Stimulated activated CD4-positive, alpha-beta T cell treated with anti-CD3 and anti-CD28 coated beads, Interleukin-1b, Interleukin-23, amount 100 ng/mL, for 1 hour (primary cell): ENCODE measurements at places on chromosomes 3 and 15.

GRCh38 chr3:179860275-179861107 lies 176.2 kb downstream of the PEX5L start:
- no peak for DNase-seq

- no peak for DNase-seq
Observed at GRCh38 chr3:60810881-60811280, 440.4 kb downstream of the FHIT start.

- DNase-seq = no peak
Observed at GRCh38 chr3:99678896-99679295, 40.5 kb downstream of the COL8A1 start.

DNA sequence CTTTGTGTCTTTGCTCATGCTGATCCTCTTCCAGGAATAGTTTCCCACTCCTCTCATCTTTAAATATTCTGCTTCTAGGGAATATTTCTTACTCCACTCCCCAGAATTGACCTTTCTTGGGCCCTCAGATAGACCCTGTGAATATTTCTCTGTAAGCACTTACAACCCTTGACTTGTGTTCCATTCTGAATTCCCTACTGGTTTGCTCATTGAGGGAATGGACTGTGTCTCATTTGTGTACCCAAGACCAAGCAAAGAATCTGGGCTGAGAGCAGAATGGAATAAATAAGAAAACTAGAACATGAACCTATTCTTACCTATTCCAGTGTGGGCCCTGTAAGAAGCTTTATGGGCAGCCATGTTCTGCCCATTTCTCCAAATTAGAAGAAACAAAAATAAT lies 72.7 kb upstream of the TSPAN3 start:
- no peak for DNase-seq

DNA sequence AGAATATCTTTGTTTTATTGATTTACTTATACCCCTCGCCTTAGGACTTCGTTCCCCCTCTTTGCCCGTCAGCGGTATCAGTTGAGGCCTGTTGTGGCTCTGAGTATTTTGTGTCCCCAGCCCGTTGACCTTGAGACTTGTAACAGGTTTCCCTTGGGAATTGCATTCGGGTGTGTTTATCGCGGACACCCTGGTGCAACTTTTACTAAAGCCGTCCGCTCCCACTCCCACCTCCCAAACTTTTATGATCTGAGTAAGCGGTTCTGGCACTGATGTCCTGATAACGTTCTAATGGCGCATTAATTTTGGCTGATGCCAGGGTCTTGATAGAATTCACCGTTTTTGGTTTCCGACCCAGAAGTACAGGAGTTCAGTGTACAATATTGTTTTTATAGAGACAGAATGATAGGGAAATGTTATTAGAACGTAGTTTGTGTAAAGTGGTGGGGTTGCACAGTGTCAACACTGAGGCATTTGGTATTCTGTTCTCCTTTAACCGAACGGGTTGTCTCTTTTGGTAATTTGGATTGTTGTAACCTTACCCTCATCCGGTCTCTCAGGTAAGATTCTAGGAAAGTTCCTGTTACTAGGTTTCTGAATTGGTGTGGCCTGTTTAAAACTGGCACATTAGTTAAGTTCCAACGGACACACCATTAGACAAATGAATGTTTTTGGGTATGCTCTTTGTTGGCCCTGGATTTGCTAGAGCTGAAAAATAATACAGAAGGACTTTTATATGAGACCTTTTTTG lies 47.8 kb downstream of the OIP5 start:
- DNase-seq = no peak

GRCh38 chr3:120432150-120432860 lies 18.5 kb downstream of the FSTL1 start:
- no peak for DNase-seq

- DNase-seq = no peak
Observed at GRCh38 chr3:194767446-194768207, 81.9 kb downstream of the FAM43A start.

GRCh38 chr3:185448107-185448506 lies 50.7 kb downstream of the TMEM41A start:
- no peak for DNase-seq

DNA sequence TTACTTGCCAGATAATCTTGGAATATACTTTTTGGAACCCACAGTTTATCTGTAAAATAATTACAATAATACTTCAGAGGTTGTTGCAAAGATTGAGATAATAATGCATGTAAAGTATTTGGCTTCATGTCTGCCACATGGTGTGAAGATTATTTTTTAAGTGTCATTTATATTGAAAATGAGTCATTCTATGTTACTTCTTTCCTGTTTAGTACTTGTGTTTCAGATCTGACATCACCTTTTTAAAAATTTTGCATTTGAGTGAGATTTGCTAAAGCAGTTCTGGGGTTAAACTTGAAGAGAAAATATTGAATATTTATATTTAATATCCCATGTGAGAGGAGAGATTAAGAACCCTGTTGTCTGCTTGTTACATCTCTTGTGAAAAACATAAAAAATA lies 31.2 kb downstream of the IQGAP1 start:
- DNase-seq = no peak

DNA sequence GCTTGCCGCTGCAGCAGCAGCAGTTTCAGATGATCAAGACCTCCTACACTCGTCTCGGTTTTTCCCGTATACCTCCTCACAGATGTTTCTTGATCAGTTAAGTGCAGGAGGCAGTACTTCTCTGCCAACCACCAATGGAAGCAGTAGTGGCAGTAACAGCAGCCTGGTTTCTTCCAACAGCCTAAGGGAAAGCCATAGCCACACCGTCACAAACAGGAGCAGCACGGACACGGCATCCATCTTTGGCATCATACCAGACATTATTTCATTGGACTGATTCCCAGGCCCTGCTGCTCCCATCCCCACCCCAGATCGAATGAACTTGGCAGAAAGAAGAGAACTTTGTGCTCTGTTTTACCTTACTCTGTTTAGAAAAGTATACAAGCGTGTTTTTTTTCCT lies 17.6 kb downstream of the CALML4 start:
- DNase-seq = no peak

DNA sequence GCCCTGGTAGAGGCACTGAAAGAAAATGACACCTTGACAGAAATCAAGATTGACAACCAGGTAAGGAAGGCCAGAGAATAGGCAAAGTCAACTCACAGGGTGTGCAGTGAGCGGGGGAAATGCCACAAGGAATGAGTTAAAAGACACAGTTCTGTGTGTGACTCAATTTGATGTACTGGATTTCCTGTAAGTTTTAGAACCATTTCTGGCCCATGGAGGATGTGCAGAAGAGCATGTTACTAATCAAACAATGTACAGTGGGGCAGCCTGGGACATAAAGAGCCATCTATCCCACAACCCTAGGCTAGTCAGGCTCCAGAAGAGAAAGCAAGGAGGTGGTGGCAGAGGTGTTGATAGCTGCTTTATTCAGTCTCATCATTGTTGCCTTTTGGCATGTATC lies 31.2 kb upstream of the TMOD3 start:
- no peak for DNase-seq
